ENCODE measurements at places on chromosomes 7 and 10. TPM values are rescaled to one million over a fixed set of nuclear protein-coding genes. Genes with fewer than 3 reads are reported as not detected.

- no peak for DNase-seq
These were observed 136.6 kb upstream of the FAM20C start for GRCh38 chr7:55690-56248.

DNA sequence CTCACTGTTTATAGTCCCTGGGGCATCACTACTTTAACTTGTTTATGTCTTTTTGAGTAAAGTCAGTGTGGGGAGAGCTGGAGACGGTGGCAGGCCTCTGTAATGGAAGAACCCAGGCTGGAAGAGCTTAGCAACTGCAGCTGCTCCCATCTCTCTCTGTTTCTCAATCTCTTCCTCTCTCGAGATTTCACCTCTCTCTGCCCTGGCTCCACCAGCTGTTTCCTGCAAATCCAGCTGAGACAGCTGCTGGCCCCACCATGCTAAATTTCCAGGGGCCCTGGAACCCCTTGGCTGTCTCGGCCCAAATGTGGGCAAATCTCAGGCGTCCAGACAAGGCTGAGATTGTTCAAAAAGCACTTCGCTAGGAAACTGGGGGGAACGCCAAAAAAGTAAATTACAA lies 25.8 kb upstream of the SLF2 start:
- peak; percentile 32 for DNase-seq

ZNF503 gene
- 1.4 TPM for total RNA-seq

DNA sequence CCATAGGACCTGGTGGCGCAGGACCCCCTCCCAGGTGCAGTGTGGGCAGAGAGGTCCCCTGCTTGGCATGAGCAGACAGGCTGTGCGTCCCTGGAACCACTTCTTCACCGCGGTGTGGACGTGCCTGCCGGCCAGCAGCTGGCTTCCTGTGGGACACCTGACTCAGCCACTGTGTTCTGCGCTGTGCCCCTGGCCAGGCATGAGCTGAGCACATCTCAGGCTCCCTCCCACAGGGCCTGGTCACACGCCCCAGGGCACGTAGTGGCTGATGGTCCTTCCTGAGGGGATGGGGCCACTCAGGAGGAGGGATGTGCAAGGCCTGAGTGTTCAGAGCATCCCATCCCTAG lies 3.5 kb upstream of the DEPP1 start:
- DNase-seq, result peak; percentile 95

GRCh38 chr7:135480966-135481597 lies 28.8 kb downstream of the CNOT4 start:
- DNase-seq, result no peak

DNA sequence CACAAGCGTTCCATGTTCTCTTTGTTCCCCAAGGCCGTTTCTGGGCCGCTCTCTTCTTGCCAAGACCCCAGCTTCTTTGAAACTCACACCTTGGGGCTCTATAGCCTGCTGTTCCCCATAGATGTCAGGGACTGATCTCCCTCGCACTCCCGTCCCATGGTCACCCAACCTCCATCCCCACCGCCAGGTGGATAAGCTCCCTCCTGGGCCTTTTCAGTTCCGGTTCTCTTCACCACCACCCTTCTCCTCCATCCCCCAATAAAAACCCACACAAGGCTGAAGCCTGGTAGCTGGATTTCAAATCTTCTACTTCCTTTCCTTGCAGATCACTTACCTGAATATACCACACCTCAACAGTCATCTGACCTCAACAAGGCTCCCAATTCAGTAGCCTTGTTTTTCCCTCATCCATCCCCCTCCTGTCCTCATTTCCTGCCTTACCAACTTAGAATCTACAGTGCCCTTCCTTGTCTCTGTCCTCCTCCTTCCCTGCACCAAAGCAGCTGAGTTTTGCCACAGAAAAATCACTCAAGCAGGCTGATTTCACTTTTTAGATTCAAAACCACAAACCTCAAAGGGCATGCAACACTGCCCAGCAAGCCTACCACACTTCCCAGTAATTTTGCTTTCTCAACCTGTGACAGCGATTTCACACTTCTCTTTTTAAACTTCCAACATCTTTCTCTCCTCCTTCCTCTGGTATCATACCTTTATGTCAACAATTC lies 7.7 kb downstream of the SLC37A3 start:
- no peak for DNase-seq

Measured in dermis microvascular lymphatic vessel endothelial cell (primary cell).